ENCODE measurements at places on chromosomes 11 and 22.

GRCh38 chr11:22822203-22822602 lies 7.4 kb downstream of the SVIP start:
- DNase-seq, result no peak

DNA sequence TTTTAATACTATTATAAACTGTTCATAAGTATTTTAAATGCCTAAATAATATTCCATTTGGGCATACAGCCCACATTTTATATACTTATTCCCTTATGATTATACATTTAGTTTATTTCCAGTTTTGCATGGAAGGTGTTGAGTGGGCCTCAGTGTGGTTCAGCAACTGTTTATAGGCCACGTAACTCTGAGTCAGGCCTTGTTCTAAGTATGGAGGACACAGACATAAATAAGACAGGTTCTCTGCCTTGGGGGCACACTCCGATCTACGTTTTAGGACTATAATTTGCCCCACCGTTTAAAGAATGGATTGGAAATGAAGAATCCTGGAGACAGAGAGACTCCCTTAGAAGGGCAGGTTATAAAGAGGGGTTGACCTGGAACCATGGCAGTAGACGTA lies 212.2 kb upstream of the TBCEL start:
- no peak for DNase-seq

- DNase-seq, result no peak
Observed at GRCh38 chr11:2945031-2945756, 16.0 kb upstream of the PHLDA2 start.

DNA sequence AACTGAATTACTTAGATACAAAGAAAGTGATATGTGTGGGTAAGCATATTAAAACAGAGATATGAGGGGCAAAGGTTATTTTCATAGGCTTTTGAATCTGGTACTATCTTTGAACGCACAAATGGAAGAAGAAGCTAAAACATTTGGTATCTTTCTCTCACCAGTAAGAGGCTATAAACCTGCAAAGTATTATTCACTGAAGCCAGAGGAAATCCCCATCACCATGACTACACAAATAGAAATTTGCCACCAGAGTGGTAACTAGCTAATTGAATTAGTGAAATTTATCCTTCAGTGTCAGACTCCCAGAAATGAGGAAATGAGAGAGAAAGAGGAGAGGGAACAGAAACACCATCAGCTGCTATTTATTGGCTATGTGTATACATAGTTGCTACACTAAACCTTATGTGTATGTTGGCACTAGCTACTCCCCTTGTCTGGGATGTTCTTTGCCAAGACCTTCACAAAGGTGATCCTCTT lies 503.4 kb downstream of the DLG2 start:
- no peak for DNase-seq

DNA sequence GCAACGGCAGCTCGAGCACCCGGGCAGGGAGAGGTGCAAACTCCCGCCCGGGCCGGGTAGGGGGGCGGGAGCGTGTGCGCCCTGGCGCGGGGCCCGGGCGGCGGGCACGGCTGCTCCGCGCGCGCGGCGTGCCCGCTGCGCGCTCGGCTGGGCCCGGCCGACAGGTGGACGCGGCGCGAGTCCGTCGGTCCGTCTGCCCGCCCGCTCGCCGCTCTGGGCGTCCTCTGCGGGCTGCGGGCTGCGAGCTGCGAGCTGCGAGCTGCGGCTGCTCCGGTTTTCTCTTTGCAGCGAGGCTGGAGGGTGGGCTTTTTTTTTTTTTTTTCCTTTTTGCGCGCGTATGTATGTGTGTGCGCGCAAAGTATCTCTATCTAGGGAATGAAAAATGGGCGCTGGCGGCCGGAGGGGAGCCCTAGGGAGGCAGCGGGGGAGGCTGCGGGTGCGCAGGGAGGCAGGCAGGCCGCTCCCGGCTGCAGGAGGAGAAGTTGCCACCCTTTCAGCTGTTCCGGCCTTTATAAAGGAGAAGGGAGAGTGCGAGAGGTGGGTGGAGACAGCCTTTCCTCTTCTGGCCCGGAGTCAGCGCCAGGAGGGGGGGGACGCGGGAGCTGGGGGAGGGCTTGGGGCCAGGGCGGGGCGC lies at the start of gene PDGFB:
Gene PDGFB (minus strand): TSS at position 487 of the 634 bp plus-strand sequence. CDS start 1,019 bp downstream, outside the sequence.
- DNase-seq, result no peak

DNA sequence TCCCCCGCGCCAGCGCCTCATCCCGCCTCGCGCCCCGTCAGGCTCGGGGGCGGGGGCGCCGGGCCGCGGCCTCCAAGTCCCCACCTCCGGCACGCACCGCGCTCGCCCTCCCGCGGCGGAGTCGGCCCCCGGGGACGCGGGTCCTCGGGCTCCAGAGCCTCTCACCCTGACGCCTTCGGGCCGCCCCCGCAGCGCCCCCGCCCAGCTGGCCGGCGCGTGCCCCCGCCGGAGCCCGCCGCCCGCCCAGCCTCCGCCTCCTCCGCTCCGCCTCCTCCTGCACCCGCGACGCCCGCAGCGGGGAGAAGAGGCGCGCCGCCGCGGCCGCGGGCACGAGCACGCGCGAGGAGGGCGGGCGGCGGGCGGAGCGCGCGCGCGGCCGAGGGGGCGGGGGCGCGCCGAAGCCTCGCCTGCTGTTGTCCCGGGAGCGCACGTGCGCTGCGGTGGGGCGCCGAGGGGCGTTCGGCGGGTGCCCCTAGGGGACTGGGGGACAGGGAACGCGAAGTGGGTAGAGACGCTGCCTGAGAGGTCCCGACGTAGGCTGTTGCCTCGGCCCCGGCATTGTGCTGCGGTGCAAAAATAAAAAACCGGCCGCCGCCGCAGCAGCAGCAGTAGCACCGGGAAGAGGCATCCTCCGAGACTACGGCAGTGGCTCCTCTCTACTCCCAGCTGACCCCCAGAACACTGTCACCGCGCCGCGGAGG lies 87.4 kb upstream of the ARHGAP32 start:
- peak; percentile 73 for DNase-seq

- DNase-seq, result no peak
Observed at GRCh38 chr11:3615998-3616397, 25.8 kb downstream of the ART5 start.

- DNase-seq, result no peak
Observed at GRCh38 chr11:24422376-24422775, 74.5 kb upstream of the LUZP2 start.

- DNase-seq, result no peak
Observed at GRCh38 chr11:36718451-36718850, 120.4 kb upstream of the RAG2 start.

DNA sequence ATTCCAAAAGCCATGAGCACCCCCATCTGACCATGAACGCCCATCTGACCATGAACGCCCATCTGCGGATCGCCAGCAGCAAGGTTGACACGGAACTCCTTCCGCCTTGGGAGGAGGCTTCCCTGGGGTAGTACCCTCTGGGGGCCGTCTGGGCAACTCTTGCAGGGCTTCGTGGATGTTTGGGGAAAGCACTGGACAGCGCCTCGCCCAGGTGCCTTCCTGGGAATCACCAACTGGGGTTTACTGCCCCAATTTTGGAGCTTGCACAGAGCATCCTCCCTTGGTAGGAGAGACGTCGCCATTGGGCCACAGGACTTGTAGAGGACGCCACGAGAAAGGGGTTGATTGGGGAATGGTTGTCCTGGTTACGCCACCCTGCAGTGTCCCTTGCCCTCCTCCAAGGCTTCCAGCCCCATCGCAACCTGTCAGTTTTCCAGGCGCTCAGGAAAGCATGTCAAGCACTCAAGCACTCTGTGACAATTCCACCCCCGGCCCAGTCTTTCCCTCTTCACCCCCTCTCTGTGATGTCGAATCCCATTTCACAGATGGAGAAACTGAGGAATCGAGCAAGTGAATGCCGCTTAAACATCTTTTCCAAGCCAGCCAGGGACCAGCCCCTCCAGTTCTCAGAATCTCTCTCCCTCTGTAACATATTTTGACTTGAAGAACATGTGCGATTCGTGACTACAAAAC lies 914 bp upstream of the PRDM11 start:
- no peak for DNase-seq

- DNase-seq, result no peak
Observed at GRCh38 chr11:72863091-72863490, 48.9 kb downstream of the ATG16L2 start.

DNA sequence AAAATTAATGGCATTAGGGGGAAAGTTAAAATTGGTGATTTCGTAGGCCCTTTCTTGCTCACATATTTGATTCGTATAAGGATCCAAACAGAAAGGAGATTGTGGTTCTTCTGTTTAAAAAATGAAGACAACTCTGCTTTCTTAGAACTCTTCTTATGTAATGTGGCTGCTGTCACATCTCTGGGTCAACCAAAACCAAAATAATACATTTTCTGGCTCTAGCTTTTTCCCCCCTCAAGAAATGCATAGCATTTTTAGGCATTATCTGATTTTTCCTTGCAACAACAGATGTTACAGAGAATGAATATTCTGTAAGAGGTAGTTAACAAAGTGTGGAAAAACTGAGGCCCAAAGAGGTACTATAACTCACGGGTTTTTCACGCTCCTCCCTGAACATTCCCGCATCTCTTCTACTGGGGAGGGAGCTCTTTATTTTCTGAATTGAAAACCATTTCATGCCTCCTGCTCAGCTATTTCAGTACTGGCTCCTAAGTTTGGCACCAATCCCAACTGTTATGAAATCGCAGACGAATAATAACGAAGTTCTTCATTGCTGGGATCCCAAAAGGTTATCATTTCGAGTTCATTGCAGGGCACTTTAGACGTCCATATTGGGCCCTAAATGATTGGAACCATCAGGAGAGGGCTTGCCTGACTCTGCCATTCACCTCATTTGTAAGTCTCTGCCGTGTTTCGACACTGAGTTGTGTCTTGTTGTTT lies 17.1 kb downstream of the GRAP2 start:
- DNase-seq, result no peak

- DNase-seq, result no peak
Observed at GRCh38 chr22:44298406-44299091, 14.2 kb downstream of the SHISAL1 start.

GRCh38 chr11:9459667-9460321 lies 1.0 kb upstream of the ZNF143 start:
- no peak for DNase-seq

- no peak for DNase-seq
Observed at GRCh38 chr11:83725728-83726127, 439.6 kb upstream of the CCDC90B start.

GRCh38 chr11:83191491-83191890 lies 2.0 kb upstream of the ANKRD42 start:
- DNase-seq, result no peak

Data from activated B cell treated with CpG ODN at 0.5 μM for 24 hours (primary cell).